DMS 273 treated with DMSO at 0.1 percent for 48 hours (cell line): ENCODE measurements at places on chromosomes 5 and 9.

DNA sequence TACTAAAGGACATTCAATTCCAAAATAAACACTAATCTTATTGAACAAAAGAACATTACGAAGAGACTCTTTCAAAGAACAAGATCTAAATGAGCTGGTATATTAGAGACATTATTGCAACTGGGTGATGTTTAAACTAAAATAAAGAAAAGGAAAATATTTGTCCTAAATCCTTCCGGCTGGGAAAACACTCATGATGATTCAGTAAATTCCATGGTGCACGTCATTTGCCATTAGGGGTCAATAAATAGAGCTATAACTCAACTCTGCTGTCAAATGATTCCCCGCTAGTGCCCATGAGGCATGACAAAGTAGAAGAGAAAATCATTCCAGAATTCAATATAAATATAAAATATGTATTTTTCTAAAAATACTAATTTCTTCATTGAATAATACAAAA is 565.5 kb upstream of the TUSC1 start:
- DNase-seq = no peak

GRCh38 chr5:63111891-63112290 is 533.3 kb downstream of the LRRC70 start:
- no peak for DNase-seq

DNA sequence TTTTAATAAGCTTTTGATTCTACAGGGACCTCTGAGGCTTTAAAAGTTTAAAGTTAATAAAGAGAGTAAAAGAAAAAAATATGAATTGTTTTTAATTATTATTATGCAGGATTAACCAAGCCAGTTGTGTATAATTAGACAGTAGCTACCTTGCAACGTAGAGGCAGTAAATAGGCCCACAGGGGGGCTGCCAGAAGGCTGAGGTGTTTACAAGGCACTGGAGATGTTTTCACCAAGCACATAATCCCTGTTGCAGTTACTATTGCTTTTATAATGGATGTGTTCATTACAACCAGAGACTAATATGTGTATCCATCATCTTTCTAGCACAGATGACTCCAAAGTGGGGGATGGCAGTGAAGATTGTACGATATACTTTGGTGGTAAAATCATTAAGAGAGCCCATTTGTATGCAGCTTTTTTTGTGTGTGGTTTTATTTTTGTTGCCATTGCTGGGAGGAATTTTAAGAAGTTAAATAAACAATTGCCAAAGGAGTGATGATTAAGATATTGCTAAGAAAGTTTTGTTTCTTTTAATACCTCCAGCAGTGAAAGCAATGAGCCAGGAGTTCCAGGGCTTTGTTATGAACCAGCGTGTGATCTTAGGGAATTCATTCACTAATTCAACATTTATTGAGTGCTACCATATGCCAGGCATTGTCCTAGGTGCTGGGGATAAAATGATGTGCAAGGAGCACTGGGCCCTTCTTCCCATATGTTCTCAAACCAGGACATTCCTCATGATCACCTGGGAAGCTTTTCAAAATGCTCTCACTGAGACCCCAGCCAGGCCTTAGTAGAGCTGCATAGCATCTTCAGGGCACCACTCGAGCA is 138.7 kb upstream of the EFNA5 start:
- DNase-seq = no peak

GRCh38 chr5:90802474-90803317 is 244.1 kb downstream of the ADGRV1 start:
- peak; percentile 35 for DNase-seq

GRCh38 chr5:147436596-147436995 is 73.3 kb downstream of the DPYSL3 start:
- DNase-seq = no peak
